SK-N-SH (cell line): ENCODE measurements at places on chromosomes 13 and 19. TPM values are rescaled to one million over a fixed set of nuclear protein-coding genes. Genes with fewer than 3 reads are reported as not detected.
A peak's percentile ranks its signal among the peaks of the same experiment; 100 is the strongest.

GRCh38 chr19:37346091-37346490, 24.8 kb upstream of the ZNF527 start:
- H3K36me3 ChIP-seq, result peaks cover 44% of the 10 kb centered on the region
- no peak for DNase-seq
- no peak overlapping the region for H3K27ac ChIP-seq
- no peak overlapping the region for H3K4me3 ChIP-seq
- H3K4me1 ChIP-seq, result no peaks in the 10 kb centered on the region

PDX1 gene
- not detected in 2 replicates for polyA plus RNA-seq

ABCA7 gene
- polyA plus RNA-seq, result 7.8 and 8.3 TPM in 2 replicates

DNA sequence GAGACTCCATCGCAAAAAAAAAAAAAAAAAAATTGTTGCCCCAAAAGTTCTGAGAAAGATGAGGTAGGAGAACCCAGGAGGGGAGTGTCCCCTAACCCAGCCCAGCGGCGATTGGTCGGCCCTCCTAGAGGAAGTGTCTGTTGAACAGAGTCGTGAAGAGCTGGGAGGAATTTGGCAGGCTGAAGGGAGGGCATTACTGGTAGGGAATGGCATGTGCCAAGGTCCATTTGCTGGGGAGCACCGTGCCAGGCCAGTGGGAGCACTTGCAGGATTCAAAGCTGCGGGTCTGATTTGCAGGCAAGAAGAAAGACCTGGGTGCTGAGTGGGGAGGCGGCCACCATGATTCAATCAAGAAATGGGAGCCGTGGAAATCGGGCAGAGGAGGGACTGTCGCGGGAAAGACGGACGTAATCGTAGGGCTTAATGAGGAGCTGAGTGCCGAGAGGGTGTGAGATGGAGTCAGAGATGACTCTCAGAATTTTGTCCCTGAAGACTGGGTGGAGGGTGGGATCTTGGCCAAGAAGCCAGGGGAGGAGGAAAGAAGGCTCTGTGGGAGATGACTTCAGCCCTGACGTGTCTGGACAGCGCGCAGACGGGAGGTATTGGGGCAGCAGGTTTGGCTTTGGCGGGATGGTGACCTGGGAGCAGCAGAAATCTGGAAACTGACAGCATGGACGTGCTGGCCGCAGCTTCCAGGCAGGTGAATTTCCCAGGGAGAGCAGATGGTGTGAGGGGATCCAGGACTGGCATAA, 15.4 kb downstream of the CERS4 start:
- no peak overlapping the region for H3K4me3 ChIP-seq
- H3K36me3 ChIP-seq, result no peaks in the 10 kb centered on the region

DNA sequence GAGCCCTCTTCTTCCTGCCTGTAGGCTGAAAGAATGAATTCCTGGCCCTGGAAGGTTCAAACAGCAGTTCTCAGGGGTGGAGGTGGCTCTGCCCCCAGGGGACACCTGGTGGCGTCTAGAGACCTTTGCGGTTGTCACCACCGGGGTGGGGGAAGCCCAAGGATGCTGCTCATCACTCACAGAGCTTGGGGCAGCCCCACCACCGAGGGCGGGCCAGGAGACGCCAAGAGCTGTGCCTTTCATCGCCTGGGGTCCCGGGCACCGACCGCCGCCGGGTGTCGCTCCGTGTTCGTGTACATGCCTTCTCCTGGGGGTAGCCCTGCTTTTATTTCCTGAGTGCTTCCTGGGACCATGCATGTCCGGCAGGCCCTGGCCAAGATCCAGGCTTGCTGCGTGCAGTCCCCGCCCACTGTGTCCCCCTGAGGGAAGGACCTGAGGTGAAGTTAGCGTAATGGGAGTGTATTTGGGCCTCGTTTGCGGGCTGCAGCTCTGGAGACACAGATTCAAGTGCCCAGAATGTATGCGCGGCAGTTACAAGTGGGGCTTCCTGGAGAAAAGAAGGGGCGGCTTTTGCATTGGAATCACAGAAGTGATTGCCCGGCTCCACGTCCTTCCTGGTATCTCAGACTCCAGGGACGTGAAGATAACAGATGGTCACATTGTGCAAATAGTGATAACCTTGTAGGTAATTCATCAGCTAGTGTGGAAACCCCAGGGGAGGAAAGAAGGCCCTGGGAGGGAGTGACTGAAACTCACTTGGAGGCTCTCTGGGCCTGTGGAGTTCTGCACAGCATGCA, 7.8 kb downstream of the DOT1L start:
- peaks cover 45% of the 10 kb centered on the region for H3K4me1 ChIP-seq
- H3K4me3 ChIP-seq, result no peak overlapping the region
- peak; percentile 67 for DNase-seq
- no peak overlapping the region for H3K27ac ChIP-seq
- H3K27me3 ChIP-seq, result no peaks in the 10 kb centered on the region
- H3K36me3 ChIP-seq, result no peaks in the 10 kb centered on the region

SRRM5 gene
- 0.15 and 0.19 TPM in 2 replicates for polyA plus RNA-seq

CAB39L gene
- polyA plus RNA-seq, result 2.6 and 3.3 TPM in 2 replicates
